ENCODE measurements at places on chromosomes 7 and 10.

GRCh38 chr10:77455561-77455960 lies 182.0 kb downstream of the KCNMA1 start:
- H3K4me1 ChIP-seq, result peaks cover 11% of the 10 kb centered on the region
- no peak for DNase-seq
- peaks cover 2% of the 10 kb centered on the region for H3K27me3 ChIP-seq
- H3K27ac ChIP-seq, result no peak overlapping the region
- H3K36me3 ChIP-seq, result no peaks in the 10 kb centered on the region
- H3K4me3 ChIP-seq, result no peak overlapping the region

DNA sequence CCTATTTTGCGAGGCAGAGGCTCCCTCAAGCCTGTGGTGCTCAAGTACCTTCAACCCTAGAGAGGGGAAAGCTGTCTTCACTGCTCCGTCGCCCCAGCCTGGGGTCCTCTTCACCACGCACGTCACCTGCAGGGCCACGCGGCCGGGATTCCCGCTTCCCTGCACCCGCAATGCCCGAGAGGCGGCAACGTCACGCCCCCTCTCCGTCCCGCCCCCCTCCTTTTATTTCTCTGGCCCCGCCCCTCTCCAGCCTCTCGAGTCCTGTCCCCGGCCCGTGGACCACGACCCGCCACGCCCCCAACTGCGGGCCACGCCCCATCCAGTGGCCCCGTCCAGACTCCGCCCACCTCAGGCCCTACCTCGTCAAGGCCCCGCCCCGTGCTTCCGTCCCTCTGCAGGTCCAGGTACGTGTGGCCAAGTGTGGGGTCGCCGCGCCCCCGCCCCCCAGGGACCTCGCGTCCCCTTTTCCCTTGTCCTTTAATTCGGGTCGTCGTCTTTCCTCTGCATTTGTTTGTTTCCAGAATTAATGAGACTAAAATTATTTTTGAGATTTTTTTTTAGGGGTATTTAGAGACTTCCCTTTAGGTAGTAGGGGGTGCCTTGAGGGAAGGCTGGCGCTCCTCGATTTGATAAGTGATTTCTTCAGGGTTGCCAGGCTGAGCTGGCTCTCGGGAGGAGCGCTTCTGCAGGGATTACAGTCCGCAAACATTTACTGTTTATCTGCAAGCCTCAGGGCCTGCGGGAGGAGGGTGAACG lies 69.8 kb upstream of the BAIAP2L1 start:
- H3K4me1 ChIP-seq, result no peaks in the 10 kb centered on the region
- no peak overlapping the region for H3K27ac ChIP-seq
- peaks cover 9% of the 10 kb centered on the region for H3K27me3 ChIP-seq

- peaks cover 39% of the 10 kb centered on the region for H3K4me1 ChIP-seq
- H3K4me3 ChIP-seq, result no peak overlapping the region
- DNase-seq, result no peak
- peaks cover 5% of the 10 kb centered on the region for H3K27me3 ChIP-seq
Measured at GRCh38 chr10:124040451-124041188, 52.8 kb downstream of the CHST15 start.

DNA sequence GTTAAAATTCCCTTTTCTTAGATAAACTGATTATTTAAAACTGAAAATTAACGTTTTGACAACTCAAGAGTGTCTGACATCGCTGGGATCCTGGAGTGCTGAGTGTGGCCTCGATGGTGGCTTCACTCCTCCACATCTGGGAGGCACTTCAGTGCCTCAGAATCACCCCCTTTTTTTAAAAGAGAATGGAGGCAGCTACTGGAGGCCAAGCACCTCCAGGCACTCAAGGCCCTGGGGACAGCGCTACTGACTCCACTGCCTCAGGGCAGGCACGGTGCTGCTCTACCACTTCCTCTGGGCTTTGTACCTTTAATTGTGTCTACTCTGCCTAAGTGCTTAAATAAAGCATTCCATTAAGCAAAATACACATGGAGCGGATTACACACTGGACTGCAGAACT lies 27.2 kb upstream of the NCAPG2 start:
- H3K27ac ChIP-seq, result no peak overlapping the region
- H3K4me1 ChIP-seq, result peaks cover 6% of the 10 kb centered on the region
- peak overlapping the region; percentile 25 for H3K4me3 ChIP-seq
- H3K27me3 ChIP-seq, result peaks cover 5% of the 10 kb centered on the region
- DNase-seq, result no peak

GRCh38 chr7:150564566-150564965 lies 2.6 kb upstream of the GIMAP4 start:
- H3K27me3 ChIP-seq, result peaks cover 3% of the 10 kb centered on the region
- H3K4me1 ChIP-seq, result peaks cover 25% of the 10 kb centered on the region
- no peak overlapping the region for H3K27ac ChIP-seq
- no peak overlapping the region for H3K4me3 ChIP-seq
- peaks cover 39% of the 10 kb centered on the region for H3K36me3 ChIP-seq

DNA sequence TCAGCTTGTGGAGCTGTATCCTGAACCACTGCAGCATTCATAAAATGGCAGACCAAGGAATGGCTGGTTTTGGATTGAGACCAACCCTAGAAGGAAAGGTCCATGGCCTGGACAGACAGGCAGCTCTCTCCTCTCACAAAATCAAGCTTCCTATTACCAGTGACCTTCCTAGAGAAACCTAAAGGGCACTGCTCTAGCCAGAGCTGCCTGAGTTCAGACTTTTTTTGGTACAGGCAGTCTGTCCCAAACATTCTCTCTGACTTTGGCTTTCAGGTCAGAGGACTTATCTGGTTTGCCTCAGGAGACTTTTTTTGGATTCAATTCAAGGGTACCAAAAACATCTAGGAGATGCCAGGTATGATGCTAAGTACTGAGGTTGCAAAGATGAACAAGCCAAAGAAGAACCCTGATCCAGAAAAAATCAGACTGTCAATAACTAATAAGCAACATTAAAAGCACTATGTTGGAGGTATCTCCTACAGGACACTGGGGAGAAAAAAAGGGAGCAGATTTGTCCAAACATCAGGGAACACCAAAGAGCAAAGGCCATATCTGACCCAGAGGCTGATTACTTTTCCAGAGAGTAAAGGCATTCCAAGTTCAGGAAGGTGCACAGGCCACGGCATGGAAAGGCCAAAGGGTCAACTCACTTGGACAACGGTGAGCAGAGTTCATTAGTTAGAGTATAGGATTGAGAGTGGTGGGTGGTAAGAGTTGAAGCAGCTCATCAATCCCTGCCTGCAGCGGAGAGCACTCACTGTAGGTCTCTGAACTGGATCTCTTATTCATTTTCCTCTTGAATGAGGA lies 169.0 kb downstream of the CPEB3 start:
- no peak for DNase-seq
- no peaks in the 10 kb centered on the region for H3K27me3 ChIP-seq
- peaks cover 4% of the 10 kb centered on the region for H3K4me1 ChIP-seq

GRCh38 chr7:141071260-141071854 lies 2.5 kb upstream of the TMEM178B start:
- H3K4me3 ChIP-seq, result peak overlapping the region; percentile 86
- no peaks in the 10 kb centered on the region for H3K36me3 ChIP-seq
- H3K4me1 ChIP-seq, result peaks cover 12% of the 10 kb centered on the region
- H3K27ac ChIP-seq, result no peak overlapping the region
- peak; percentile 43 for DNase-seq

DNA sequence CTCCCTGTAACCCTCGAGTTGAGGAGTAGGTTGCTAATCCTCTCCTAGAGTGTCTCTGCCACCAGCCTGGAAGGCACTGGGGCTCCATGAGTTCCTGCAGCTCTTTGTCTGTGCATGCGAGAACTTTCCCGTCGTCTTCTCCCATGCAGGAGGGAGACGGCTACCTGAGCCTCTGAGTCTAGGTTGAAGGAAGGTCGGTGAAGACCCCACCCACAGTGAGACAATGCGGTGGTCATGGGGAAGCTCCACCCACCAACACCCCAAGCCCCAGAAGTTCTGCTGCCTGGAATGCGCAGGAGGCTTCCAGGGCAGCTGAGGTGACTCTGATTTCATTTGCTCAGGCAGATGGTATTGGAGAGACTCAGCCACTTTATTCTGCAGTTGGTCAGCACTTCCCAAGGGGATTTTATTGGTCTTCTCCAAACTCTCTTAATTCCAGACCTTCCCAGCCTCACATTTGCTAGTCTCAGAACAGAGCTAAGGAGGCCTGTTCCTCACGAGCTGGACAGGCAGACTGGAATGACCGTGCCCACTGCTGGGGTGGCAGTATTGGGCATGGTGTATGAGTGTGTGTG lies 36.5 kb downstream of the PTPRE start:
- H3K27me3 ChIP-seq, result peaks cover 18% of the 10 kb centered on the region
- peaks cover 71% of the 10 kb centered on the region for H3K4me1 ChIP-seq
- H3K27ac ChIP-seq, result peak overlapping the region; percentile 43
- no peak for DNase-seq
- peaks cover 36% of the 10 kb centered on the region for H3K36me3 ChIP-seq

DNA sequence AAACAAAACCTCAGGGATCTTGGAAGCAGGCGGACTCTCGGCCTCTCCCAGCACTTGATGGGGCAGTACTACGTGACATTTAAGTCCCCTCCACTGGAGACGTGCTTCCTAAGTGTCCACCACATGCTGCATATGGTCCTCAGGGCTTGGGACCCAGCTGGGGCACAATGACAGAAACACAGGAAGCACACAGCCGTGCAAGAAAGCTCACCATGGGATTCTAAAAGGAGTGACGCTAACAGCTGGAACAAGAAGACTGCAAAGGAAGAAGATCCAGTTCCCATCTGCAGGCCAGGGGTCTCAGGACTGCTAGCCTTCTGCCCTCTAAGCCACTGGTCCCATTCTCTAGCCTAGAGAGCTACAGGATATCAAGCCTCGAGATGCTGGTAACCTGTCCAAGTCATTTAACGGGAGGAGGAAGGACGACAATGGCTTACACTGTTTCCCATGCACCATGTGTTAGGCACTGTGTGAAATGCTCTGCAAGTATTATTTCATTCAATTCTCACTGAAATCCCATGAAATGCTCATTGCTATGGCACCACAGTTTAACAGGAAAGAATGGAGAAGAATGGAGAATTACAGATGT lies 61.1 kb downstream of the KCNMA1 start:
- no peak overlapping the region for H3K27ac ChIP-seq
- H3K27me3 ChIP-seq, result peaks cover 6% of the 10 kb centered on the region
- no peak for DNase-seq
- peaks cover 10% of the 10 kb centered on the region for H3K4me1 ChIP-seq

DNA sequence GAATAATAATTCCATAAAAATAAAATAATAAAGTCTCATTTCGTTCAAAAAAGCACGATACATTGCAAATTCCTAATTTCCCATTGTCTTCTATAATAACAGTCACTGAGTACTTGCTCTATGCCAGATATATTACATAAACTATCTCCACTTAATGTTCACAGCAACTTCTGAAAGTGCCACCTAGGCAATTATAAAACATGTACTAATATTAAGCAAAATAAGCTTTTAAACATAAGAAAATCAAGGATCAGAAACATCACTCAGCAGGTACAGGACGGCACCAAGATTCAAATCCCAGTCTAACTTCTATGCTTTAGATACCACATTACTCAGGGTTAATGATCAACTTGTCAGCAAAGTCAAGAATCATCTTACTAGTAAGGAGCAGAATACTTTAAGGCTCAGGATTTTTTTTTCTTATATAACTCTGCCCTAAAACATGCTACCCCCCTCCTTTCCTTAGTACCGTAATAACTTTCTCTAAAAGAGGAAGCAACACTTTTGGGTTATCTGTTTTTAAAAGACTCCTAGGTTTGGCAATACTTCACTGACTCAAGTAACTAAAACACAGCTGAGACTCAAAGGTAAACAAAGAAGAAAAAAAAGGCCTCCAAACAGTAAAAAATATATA lies 51.3 kb downstream of the USP6NL start:
- no peaks in the 10 kb centered on the region for H3K27me3 ChIP-seq
- no peak overlapping the region for H3K27ac ChIP-seq
- H3K36me3 ChIP-seq, result no peaks in the 10 kb centered on the region
- H3K4me1 ChIP-seq, result peaks cover 7% of the 10 kb centered on the region

DNA sequence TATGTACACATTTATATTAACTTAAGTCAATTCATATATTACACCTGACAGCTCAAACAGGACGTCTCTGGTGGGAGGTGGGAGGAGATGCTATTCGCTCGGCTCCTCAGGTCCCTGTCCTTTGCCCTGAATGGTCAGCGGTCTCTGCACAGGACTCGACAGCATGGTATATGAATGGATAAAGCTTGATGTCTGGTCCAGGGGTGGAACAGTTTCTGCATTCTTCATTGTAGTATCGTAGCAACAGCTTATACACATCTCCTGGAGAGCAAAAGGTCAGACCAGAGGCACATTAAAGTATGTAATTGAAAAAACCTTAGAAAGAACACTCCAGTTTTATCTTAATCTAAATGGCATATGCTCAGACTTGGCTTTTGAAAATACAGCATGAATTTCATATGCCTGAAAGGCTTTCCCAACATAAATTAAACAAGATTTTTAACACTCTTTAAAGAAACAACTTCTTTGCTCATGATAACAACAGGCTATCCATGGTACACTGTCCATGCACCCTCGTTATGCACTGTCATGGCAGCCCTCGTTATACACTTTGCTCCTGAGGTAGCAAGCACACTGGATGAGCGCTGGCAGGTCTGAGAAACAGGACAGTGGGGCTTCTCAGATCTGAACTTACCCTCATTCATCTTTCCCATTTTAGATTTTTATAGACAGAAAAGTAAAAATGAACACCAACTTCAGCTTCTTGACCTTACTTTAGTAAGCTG lies 57.3 kb upstream of the OGDHL start:
- H3K4me3 ChIP-seq, result no peak overlapping the region
- H3K4me1 ChIP-seq, result peaks cover 29% of the 10 kb centered on the region
- H3K27me3 ChIP-seq, result no peaks in the 10 kb centered on the region
- peaks cover 19% of the 10 kb centered on the region for H3K36me3 ChIP-seq
- no peak for DNase-seq

DNA sequence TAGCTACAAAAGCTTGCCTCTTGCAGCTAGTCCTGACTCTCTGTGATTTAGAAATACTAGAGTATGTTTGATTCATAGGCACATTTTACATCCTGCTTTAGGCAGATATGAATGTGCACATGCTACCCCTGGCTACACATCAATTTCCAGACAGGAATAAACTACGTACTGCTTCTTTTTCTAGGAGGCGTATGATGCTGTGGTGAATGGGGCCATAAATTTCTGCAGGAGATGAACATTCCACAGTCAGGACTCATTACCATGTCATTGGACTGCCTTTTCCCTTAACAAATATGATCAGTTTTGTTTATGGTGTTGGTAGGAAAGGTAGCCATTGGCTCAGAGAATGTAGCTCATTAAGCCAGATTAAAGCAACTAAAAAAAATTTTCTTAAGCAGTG lies 50.1 kb upstream of the IFRD1 start:
- no peak overlapping the region for H3K27ac ChIP-seq
- no peak overlapping the region for H3K4me3 ChIP-seq
- peaks cover 12% of the 10 kb centered on the region for H3K4me1 ChIP-seq
